ENCODE measurements at places on chromosomes 1 and 21.

DNA sequence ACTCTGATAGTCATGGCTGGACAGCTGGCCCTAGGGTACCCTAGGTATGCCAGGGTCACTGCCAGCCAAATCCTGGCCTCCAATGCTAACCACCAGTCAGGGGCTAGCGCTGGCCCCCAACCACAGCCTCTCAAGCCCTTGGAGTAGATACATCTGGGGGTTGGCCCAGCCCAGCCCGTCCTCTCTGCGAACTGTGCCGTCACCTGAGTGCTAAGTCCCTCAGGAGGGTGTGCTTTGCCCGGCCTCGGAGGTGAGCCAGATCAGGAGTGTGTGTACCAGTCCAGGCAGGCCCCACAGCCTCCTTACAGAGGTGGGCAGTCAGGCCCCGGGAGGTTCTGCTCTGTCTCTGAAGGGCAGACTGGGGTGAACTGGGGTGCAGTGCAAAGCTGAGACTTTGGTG, 34.0 kb upstream of the DISP3 start:
- no peak for DNase-seq

GRCh38 chr1:226884116-226884625, 13.8 kb downstream of the PSEN2 start:
- DNase-seq = no peak

DNA sequence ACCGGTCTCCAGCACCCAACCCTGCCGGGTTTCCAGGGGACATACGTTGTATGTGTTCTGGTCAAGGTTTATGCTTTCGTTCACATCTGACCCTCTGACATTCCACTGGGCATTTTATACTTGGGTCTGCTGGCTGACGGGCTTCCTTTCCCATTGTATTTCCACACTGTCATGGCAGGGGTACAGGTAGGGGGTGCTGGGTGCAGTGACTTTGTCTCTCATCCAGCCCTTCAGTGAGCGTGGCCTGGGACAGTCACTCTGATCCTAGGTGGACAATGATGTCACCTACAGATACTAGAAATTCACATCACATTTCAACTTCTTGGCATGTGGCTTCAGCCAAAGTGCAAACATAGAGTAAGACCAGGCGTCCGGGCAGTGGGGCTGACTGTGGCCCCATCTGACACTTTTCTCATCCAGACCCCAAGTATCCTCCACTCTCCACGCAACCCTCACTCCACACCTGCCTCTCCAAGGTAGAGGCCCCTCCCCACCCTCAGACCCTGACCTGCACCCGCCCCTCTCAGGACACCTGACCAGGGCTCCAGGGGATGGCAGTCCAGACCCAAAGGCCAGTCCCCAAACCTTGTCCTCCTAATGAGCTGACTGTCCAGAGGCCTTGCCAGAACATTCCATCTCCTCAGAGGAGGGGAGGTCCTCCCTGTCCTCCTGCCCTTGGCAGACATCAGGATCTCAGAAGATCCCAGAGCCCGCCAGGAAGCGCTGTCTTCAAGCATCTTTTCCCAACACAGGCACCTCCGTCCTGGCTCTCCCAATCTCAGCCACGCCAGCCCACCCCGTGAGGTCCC, 743 bp upstream of the KRTAP10-10 start:
- no peak for DNase-seq

GRCh38 chr1:168360151-168361021, 79.7 kb downstream of the TBX19 start:
- no peak for DNase-seq

- no peak for DNase-seq
Measured at GRCh38 chr1:225430301-225430700, 2.5 kb upstream of the LBR start.

- DNase-seq = no peak
Measured at GRCh38 chr1:77543822-77544448, 138.5 kb downstream of the ZZZ3 start.

DNA sequence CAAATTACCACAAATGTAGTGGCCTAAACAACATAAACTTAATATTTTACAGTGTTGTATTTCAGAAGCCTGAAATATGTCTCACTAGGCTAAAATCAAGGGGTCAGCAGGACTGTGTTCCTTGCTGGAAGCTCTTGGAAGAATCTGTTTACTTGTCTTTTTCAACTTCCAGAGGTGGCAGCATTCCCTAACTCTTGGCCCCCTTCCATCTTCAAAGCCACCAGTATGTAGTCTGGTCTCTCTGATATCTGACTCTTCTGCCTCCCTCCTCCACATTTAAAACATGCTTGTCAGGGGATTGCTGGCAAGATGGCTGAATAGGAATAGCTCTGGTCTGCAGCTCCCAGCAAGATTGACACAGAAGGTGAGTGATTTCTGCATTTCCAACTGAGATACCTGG, 567.5 kb downstream of the PLA2G4A start:
- DNase-seq = no peak

DNA sequence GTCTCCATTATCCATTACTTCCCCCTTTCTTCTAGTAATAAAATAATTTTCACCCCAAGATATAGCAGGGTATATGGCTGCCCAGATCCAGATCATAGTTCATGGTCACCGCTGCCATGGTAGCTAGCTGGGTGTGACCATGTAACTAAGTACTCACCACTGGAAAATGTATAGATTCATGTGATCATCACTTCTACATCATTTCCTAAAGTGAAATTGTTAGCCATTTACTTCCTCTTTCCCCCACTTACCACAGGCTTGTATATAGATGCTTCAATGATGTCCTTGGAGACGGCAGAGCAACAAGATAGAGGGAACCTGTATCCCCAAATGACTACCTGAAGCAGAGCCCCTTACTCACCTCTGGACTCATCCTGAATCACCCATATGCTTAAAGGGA, 22.7 kb upstream of the EYA3 start:
- DNase-seq = no peak

GRCh38 chr1:99849744-99850458, at the start of gene AGL:
TSS of gene AGL (plus strand) at chr1:99850361. CDS start at chr1:99851043, 682 bp downstream.
- no peak for DNase-seq
